Hypothalamus (tissue), 51 donors: ENCODE measurements at places on chromosomes 11 and 22.

GRCh38 chr11:119754199-119754598, 25.2 kb upstream of the NECTIN1 start:
- no peak for DNase-seq

- DNase-seq, result no peak
Measured at GRCh38 chr11:69463995-69464960, 17.2 kb upstream of the LINC01488 start.

DNA sequence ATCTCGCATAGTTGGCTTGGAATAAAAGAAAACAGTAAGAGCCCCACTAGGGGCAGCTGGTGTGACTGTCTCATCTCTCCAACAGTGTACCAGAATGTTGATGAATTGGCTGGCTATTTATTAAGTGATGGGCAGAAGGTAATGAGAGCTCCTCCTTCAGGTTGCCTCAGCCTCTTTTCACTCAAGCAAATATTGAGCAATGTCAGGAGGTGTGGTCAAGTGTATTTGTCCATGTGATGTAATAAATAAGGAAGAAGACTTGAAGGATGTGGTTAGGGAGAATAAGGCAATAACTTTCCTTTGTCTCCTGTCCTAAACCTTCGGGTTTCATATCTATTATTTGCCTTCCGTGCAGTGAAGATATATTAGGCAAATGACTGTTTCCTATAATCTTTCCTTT, at the start of gene TCN1:
TSS of gene TCN1 (minus strand) at position 91 of the 400 bp plus-strand sequence. CDS start at position 74, 17 bp downstream.
- no peak for DNase-seq

GRCh38 chr22:36863281-36863680, 2.5 kb downstream of the NCF4 start:
- DNase-seq, result no peak

GRCh38 chr22:30370641-30371230, 13.9 kb downstream of the CCDC157 start:
- DNase-seq, result no peak

GRCh38 chr11:13286279-13286821, 8.8 kb downstream of the BMAL1 start:
- no peak for DNase-seq

- no peak for DNase-seq
Measured at GRCh38 chr11:30045921-30046577, 29.2 kb upstream of the KCNA4 start.

- DNase-seq, result no peak
Measured at GRCh38 chr11:95501761-95502266, 270.8 kb upstream of the SESN3 start.

- no peak for DNase-seq
Measured at GRCh38 chr22:27116312-27117086, 459.1 kb downstream of the MIAT start.

DNA sequence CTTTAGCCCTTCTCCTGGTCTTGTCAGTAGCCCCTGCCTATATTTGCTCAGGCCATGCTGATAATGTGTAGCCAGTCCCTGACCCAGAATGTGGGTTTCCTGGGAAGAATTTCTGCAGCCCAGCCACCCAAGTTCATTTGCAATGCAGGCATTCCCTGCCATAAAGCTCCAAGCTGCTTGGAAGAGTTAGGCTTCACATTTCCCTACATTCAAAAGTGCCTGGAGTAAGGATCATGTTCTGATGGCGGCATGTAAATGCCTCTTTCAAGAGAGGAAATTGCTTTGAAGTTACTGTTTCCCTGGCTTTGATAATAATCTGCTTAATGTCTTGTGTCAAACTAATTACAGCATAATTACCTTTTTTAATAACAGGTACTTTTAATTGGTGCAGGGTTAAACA, 266.1 kb downstream of the MIAT start:
- DNase-seq, result no peak

- DNase-seq, result no peak
Measured at GRCh38 chr22:25763239-25763777, 21.3 kb downstream of the MYO18B start.

DNA sequence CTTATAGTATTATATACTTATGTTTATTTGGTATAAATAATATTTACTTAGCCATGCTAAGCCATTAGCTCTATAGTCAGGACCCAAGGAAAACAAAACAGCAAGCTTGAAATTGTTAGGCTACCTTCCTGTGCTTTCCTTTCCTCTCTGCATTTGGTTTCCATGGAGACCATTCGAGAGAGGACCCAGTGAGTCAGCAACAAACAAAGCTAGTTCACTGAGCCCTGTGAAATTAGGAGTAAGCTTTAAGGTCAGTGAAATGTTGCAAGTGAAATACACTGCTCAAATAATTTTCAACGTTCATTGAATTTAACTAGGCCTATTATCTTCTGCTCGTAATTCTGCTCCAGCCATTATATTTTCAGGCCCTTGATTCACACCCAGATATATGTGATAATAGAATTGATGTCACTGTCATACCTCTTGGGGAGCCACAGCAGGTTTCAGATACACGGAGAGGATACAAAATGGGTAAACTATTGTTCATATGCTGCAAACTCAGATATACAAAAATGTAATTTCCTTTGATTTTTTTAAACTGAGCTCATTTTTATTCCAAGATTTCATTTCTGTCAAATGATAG, 9.1 kb upstream of the OR10D3 start:
- DNase-seq, result no peak

GRCh38 chr22:45930324-45930723, 46.6 kb downstream of the WNT7B start:
- DNase-seq, result no peak

DNA sequence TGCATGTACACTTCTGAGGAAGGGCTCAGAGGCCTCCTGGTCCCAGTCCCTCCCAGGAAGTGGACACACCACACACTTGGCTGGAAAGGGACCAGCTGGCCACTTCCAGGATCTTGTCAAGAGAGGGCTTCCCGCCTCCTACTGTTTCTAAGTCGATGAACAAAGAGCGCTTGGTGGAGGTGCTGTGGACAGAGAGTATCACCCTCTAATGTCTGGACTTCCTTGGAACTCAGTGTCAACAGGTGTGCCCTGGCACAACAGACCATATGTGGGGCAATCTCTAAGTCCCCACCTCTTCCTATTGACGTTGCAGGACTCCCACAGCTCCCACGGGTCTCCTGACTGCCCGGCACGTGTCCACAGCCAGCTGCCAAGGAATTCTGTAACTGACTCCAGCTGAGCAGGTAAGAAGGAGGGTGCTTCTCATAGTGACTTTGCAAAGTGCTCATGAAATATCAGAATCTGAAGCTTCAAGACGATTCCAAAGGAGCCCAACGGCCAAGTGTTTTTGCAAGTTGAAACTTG, 16.1 kb downstream of the POU2AF1 start:
- DNase-seq, result no peak

DNA sequence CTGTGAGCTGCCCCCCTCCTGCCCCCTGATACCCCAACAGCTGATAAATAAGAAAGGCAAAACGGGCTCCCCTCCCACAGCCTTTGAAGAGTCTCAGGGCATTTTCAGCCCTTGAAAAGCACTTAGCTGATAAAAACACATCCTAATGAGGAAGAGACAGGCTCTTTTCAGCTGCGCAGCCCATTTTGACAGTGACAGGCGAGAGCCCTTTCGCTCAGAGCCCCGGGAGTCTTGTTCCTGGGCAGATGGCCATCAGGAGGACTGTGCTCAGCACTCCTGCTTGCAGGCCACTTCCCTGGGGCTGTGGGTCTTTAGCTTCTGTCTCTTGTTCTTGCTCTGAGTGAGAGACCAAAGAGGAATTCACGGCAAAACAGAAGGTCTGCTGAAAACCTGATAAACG, 757.2 kb downstream of the BRD1 start:
- no peak for DNase-seq

- DNase-seq, result no peak
Measured at GRCh38 chr11:26483108-26483507, 89.0 kb downstream of the MUC15 start.
